Stimulated activated CD4-positive, alpha-beta T cell treated with anti-CD3 and anti-CD28 coated beads, Interleukin-1b, Interleukin-23, amount 100 ng/mL, for 1 hour (primary cell): ENCODE measurements at places on chromosomes 13 and 19.

DNA sequence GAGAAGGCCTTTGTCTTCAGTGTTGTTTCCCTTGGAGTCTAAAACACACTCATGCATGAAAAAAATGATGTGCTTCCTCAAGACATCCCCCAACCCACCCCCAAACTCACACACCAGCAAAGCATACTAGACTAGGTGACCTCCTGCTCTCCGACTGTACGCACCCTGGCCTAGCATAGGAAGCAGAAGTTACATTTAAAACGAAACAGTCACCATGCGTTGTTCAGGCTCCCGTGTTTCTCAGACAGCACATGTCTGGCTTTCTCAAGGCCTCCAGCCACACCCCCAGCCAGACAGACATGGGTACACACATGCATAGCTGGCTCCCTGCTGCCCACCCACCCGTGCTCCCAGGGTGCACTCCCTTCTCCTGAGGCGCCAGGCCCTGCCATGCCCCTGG lies 28.7 kb upstream of the C1QTNF9 start:
- DNase-seq, result no peak

DNA sequence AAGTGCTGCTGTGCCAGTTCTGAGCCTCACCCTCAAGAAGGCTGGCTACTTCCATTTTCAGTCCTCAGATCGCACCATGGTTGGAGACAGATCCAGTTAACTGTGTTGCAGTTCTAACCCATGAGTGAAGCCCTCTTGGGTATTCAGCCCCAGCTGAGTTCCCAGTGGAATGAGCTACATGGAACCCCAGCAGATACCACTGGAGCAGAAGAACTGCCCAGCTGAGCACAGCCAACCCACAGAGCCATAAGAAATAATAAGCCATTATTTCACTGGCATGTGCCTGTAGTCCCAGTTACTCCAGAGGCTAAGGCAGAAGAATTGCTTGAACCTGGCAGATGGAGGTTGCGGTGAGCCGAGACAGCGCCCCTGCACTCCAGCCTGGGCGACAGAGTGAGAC lies 59.9 kb downstream of the LATS2 start:
- DNase-seq, result no peak

- no peak for DNase-seq
Measured at GRCh38 chr13:64234255-64234654, 2818.6 kb upstream of the PCDH20 start.

DNA sequence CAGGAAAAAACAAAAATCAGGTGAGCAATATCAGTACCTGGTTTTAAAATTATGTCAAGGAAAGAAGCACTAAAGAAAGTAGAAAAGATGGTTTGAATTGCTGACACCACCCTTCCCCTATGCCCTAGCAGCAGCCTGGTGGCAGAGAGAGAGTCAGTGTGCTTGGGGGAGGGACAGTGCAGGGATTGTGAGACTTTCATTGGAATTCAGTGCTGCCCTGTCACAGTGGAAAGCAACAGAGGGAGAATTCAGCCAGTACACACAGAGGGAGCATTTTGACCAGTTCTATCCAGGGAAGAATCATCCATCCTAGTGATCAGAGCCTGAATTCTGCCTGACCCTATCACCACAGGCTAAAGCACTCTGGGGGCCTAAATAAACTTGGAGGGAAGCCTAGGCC lies 222.4 kb upstream of the PCDH17 start:
- DNase-seq, result no peak

GRCh38 chr13:114053026-114053425 lies 79.2 kb upstream of the C13orf46 start:
- no peak for DNase-seq

GRCh38 chr13:54950546-54950945 lies 1921.9 kb downstream of the OLFM4 start:
- no peak for DNase-seq

DNA sequence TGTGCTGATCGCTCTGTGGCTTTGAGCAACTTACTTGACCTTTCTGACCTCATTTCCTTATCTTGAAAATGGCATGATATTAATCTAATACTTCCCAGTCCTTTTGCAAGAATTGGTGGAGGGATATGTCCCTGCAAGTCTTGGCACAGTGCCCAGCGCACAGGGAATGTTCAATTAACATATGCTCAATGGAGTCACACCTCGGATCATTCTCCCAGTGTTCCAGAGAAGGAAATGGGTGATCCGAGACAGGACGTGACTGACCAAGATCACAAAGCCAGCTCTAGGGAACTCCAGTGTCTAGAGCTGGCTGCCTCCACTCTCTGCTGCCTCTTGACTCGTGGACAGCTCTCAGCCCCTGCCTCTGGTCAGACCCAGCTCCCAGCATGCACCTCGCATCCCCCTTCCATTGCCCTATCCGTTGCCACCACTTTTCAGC lies 3.6 kb downstream of the CDC42EP5 start:
- DNase-seq, result no peak

DNA sequence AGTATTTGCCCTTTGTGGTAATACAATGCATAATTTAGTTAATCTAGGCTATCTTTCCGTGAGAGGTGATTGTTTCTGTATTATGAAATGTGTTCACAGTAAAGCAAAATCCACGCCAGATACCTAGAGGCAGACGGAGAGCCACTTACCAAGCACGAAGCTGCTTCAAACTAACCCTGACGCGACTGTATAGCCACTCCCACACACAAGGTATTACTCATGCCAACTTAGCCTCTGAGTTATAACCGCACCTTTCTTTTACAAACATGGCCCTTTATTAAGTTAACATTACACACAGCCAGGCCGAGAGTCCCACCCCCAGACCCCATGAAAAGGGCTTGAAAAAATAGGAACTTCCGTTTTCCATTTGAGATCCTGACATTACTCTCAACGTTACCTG lies 185.7 kb downstream of the ABCC4 start:
- DNase-seq, result no peak
